Tibial artery (tissue), 4 donors: ENCODE measurements at places on chromosomes 6 and 20.

GRCh38 chr6:150549674-150550101 is 50.0 kb upstream of the PLEKHG1 start:
- no peaks in the 10 kb centered on the region for H3K4me1 ChIP-seq
- H3K27me3 ChIP-seq = no peaks in the 10 kb centered on the region
- H3K36me3 ChIP-seq = no peaks in the 10 kb centered on the region
- no peak overlapping the region for H3K27ac ChIP-seq
- H3K4me3 ChIP-seq = no peak overlapping the region
- no peak for DNase-seq

DNA sequence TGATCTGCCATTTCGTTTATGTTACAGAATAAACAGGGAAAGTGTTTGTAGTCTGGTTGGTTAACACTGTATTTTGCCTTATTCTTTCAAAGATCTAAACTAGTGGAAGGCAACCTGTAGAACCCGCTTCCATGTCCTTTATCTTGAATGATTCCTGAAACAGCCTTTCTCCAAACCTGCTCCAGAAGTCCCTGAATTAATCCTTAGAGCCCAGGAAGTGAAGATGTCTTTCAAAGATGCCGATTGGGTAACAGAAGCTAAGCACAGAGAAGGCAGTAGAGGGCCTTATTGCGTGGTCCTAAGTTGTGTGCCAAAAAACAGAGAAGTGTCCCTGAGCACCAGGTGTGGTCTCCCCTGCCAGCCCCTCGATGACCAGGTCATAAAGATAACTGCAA is 19.2 kb upstream of the ZSCAN16 start:
- no peaks in the 10 kb centered on the region for H3K4me1 ChIP-seq
- peaks cover 6% of the 10 kb centered on the region for H3K27me3 ChIP-seq
- no peaks in the 10 kb centered on the region for H3K36me3 ChIP-seq
- DNase-seq = no peak
- H3K27ac ChIP-seq = peak overlapping the region; percentile 75

GRCh38 chr6:114247101-114247500 is 95.7 kb downstream of the HS3ST5 start:
- H3K27me3 ChIP-seq = no peaks in the 10 kb centered on the region
- H3K27ac ChIP-seq = no peak overlapping the region
- no peaks in the 10 kb centered on the region for H3K36me3 ChIP-seq
- DNase-seq = no peak

GRCh38 chr6:108650781-108651180 is 90.1 kb downstream of the FOXO3 start:
- H3K36me3 ChIP-seq = no peaks in the 10 kb centered on the region
- no peak for DNase-seq
- no peaks in the 10 kb centered on the region for H3K27me3 ChIP-seq
- peak overlapping the region; percentile 85 for H3K27ac ChIP-seq
- H3K4me1 ChIP-seq = no peaks in the 10 kb centered on the region

GRCh38 chr20:59808729-59809381 is 124.6 kb downstream of the SYCP2 start:
- no peaks in the 10 kb centered on the region for H3K27me3 ChIP-seq
- H3K4me3 ChIP-seq = no peak overlapping the region
- no peaks in the 10 kb centered on the region for H3K4me1 ChIP-seq
- no peak overlapping the region for H3K27ac ChIP-seq

DNA sequence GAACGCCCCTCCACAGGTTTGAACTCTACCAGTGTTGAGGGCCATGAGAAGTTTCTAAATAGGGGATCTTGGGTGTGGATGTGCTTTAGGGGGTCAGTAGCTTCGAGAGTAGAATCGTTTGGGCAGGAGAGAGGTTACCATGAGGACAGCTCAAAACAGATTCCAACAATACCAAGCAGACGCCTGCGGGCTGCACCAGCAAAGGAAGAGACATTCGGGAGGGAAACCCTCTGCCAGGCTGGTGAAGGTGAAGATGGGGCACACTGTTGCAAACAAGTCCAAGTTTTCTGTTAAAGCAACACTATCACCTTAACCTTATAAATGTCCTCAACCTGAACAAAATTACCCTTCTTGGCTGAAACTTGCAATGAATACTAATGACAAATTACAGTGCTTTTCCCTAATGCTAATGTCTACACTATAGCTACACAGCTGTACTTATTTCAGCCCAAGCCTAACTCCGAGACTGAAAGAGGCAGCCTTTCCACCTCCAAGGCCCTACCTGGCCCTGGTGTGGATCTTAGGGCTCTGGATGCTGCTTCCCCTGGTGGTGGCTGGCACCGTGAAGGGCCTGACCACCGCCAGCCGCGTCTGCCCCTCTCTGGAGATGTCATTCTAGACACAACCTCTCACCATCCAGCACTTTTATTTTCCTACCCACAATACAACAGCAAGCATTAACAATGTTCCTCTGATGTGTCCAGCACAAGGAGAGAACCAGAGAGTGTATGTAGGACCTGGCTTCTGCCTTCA is 80.1 kb downstream of the DLL1 start:
- H3K27ac ChIP-seq = no peak overlapping the region
- no peak for DNase-seq
- H3K4me1 ChIP-seq = no peaks in the 10 kb centered on the region
- no peak overlapping the region for H3K4me3 ChIP-seq
- no peaks in the 10 kb centered on the region for H3K27me3 ChIP-seq
- no peaks in the 10 kb centered on the region for H3K36me3 ChIP-seq

GRCh38 chr20:62576815-62577489 is 65.4 kb upstream of the SLCO4A1 start:
- H3K36me3 ChIP-seq = no peaks in the 10 kb centered on the region
- H3K27me3 ChIP-seq = no peaks in the 10 kb centered on the region
- peaks cover 7% of the 10 kb centered on the region for H3K4me1 ChIP-seq
- no peak for DNase-seq

GRCh38 chr20:2755451-2756055 is 44.9 kb downstream of the CPXM1 start:
- H3K4me3 ChIP-seq = no peak overlapping the region
- DNase-seq = no peak
- H3K27ac ChIP-seq = no peak overlapping the region
- H3K27me3 ChIP-seq = peaks cover 94% of the 10 kb centered on the region
- peaks cover 27% of the 10 kb centered on the region for H3K4me1 ChIP-seq
- H3K36me3 ChIP-seq = no peaks in the 10 kb centered on the region

GRCh38 chr6:100153636-100154275 is 159.7 kb upstream of the MCHR2 start:
- no peaks in the 10 kb centered on the region for H3K36me3 ChIP-seq
- no peaks in the 10 kb centered on the region for H3K4me1 ChIP-seq
- DNase-seq = no peak
- no peak overlapping the region for H3K4me3 ChIP-seq
- no peak overlapping the region for H3K27ac ChIP-seq

GRCh38 chr20:31476643-31477215 is 1.6 kb downstream of the REM1 start:
- H3K4me3 ChIP-seq = no peak overlapping the region
- no peak for DNase-seq
- H3K27ac ChIP-seq = peak overlapping the region; percentile 82
- H3K4me1 ChIP-seq = no peaks in the 10 kb centered on the region
- no peaks in the 10 kb centered on the region for H3K27me3 ChIP-seq

DNA sequence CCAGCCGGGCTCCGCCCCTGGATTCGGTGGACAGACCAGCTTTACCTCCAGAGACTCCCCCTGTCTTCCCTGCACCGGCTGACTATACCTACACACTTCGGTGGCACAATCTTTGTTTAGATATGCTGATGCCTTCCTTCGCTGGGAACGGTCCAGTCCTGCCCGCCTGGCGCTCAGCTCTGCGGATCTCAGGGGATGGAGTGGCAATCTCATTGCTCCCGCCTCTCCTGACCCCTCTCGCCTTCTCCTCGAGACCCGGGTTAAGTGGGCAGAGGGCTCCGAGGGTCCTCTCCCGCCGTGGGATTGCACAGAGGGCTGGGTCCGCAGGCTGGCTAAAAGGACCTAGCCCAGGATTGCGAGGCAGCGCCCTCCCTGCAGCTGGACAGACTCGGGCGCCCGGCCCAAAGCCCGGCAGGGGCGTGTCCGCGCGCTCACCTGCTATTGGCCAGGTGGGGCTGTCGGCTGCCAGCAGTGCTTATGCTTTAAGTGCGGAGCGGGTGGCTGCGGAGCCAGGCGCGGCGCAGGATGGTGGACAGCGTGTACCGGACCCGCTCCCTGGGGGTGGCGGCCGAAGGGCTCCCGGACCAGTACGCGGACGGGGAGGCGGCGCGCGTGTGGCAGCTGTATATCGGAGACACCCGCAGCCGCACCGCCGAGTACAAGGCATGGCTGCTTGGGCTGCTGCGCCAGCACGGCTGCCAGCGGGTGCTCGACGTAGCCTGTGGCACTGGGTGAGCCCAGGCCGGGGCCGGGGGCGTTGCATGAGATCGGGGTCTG is at the start of gene GNMT:
TSS of gene GNMT (plus strand) at position 512 of the 777 bp plus-strand sequence. CDS start at position 526, 14 bp downstream.
- peak; percentile 25 for DNase-seq
- H3K36me3 ChIP-seq = peaks cover 35% of the 10 kb centered on the region
- no peak within 1 kb of the TSS for H3K27ac ChIP-seq
- peak within 1 kb of the TSS; percentile 64 for H3K4me3 ChIP-seq
- H3K4me1 ChIP-seq = peaks cover 7% of the 10 kb centered on the region
- no peaks in the 10 kb centered on the region for H3K27me3 ChIP-seq
